NCI-H82 (cell line): ENCODE measurements at places on chromosomes 4 and X.

GRCh38 chr4:15963001-15963451 is at the start of gene FGFBP2:
FGFBP2 (minus strand) TSS chr4:15963175; CDS start chr4:15963129, 46 bp downstream.
- peak; percentile 69 for DNase-seq

DNA sequence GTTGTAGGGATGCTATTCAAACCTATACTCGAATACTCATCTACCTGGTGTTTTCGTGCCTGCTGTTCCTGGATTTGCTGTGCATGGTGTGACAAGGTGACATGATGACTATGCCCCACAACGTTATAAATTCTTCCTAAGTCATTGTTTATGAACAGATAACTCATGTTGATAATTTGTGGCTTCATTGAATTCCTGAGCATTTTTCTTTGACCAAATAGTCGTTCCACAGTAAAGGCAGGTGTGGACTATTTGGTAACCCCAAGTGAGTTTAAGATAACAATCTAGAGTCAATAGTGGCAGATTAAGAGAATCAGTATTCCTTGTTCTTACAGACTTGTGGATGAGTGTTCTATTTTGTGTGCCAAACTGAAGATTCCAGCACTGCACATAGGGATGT is 59.9 kb downstream of the SNX25 start:
- no peak for DNase-seq

DNA sequence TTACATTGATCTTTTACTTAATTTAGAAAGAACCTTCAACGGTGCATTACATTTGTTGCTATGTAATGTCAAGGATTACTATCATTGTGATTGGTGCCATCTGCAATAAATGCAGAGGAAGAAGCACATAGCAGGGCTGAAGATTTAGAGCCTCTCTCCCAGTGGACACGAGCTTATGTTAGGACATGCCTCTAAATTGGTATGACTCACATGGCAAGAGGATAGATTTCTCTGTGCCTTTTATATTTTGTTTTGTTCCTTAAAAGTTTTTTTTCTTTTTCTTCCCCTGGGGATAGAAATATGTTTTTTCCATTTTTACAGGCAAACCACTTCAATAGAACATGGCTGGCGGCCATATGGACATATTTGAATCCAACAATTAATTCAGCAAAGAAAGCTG is 205.0 kb upstream of the HAND2 start:
- DNase-seq: no peak

DNA sequence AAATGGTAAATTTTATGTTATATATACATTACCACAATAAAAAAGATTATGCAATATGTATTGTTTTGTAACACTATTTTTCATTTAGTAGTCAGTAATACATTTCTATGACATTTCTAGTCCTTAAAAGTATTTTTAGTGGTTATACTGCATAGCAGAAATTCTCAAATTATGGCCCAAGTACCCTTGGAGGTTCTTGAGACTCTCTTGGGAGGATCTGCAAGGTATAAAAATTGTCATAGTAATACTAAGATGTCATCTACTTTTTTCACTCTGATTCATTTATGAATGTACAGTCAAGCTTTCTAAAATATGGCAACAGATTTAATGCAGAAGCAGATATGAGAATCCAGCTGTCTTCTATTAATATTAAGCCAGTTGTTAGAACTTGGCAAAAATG is 138.6 kb upstream of the NAP1L5 start:
- DNase-seq: no peak

- no peak for DNase-seq
Measured at GRCh38 chr4:1099270-1099669, 14.1 kb downstream of the RNF212 start.

GRCh38 chrX:52277666-52278065 is 91.2 kb upstream of the XAGE2 start:
- no peak for DNase-seq

DNA sequence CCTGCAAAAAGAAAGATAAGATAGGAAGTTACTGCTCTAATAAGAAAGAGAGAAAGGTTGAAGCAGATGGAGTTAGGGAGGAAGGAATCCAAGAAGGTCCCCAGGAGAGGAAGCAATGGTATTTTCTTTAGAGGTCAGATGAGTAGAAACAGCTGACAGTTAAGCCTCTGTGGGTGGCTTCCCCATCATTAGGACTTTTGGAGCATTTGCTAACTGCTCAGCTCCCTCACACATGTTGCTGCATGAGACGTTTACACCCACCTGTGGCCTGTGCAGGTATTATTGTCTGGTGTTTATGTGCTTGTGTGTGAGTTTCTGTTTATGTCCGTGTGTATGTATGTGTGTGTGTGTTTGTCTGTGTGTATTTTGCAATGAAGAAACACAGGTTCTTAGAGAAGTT is 346.8 kb downstream of the RAB28 start:
- no peak for DNase-seq

DNA sequence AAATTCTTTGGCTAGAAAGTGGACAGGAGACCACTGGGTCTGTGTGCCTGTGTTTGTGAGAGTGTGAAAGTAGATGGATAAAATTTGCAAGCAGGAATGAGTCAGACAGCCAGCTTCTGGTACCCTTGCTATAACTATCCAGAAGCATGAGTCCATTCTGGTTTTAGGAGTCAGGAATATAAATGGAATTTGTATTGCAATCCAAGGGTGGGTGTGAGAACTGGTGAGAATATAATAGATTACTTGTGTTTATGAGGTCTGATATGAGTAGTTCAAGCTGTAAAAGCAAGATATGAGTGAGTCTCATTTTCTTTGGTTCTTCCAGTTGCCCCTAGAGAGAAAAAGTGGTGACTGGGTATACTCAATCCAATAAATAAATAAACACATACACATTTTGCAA is 212.7 kb upstream of the TAPT1 start:
- no peak for DNase-seq

- no peak for DNase-seq
Measured at GRCh38 chr4:384311-385010, 46.8 kb downstream of the ZNF141 start.

GRCh38 chrX:134236626-134237614 is at the start of gene CCDC160:
CCDC160 (plus strand) TSS chrX:134237182; CDS start chrX:134244801, 7,619 bp downstream.
- DNase-seq: peak; percentile 43

DNA sequence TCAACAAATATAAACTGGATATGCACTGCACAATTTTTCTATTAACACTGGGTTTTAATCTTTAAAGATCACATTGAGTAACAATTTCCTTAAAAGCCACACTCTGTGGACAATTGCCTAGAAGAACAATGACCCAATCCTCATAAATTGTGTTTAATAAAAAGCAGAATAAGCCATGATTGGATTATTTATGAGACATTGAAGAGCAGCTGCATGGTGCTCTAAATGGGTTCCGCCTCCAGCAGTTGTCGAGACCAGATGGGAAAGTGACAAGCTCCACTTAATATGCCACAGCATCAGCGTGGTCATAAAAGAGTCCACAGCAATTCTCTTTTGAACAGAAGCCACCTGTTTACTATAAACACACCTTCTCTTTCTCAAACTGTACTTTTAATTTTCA is 635.2 kb upstream of the FRG1 start:
- DNase-seq: peak; percentile 56

GRCh38 chr4:93865650-93866049 is 37.1 kb downstream of the ATOH1 start:
- no peak for DNase-seq

- no peak for DNase-seq
Measured at GRCh38 chr4:32172761-32173160, 1452.6 kb downstream of the PCDH7 start.

GRCh38 chr4:165662341-165662740 is 210.7 kb upstream of the TLL1 start:
- no peak for DNase-seq

DNA sequence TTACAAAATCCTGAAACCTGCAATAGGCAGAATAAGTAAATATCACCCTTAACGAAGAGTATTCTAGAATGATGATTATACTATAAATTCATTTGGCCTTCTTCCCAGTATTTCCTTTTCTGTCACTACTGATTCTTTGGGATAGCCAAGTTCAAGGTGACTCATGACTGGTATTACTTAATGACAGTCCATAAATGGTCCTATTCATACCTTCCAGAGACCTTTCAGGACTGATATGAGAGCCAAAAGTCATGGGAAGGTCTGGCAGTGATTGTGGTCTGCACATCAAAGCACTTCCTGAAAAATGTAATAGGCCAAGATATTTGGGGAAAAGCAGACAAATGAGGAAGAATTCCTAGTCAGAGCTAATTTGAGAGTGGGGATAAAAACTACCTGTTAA is 239.6 kb upstream of the FAM47A start:
- DNase-seq: no peak

- DNase-seq: no peak
Measured at GRCh38 chr4:15774020-15774420, 4.1 kb upstream of the CD38 start.

- DNase-seq: no peak
Measured at GRCh38 chr4:94806376-94806775, 48.6 kb downstream of the BMPR1B start.

DNA sequence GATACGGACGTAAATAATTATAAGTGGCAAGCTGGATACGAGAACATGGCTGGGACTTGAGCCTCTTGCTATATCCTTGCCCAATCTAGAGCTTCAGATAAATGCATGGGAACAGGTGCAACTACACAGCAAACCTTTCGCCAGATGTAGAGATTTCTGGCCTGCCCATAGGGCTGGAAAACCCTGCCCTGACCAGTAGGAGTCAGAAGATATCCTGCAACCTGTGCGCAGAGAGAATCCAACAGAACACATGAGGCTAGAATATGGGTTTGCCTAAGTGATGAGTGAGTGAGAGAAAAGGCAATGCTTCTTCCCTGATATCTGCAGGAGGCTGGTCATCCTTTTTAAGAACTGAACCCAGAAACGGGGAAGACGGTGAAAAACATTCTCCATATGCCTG is 805.3 kb upstream of the TENM3 start:
- DNase-seq: no peak

DNA sequence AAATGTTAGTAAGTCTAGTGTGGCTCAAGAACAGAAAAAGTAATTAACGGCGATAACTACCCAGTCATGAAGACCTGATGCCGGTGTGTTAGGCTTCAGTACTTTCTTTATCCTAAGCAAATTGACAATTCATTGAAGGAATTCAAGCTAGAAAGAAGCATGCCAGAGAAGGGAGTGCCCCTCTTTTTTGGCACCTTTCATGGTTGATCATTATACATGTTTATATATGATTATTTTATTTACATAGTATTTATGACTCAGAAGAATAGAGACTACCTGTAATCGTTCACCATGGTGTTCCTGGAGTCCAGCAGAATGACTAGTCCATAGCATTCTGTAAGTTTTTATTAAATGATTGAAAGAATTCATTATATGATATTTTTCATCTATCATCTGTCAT is 548.3 kb upstream of the SLIT2 start:
- no peak for DNase-seq

DNA sequence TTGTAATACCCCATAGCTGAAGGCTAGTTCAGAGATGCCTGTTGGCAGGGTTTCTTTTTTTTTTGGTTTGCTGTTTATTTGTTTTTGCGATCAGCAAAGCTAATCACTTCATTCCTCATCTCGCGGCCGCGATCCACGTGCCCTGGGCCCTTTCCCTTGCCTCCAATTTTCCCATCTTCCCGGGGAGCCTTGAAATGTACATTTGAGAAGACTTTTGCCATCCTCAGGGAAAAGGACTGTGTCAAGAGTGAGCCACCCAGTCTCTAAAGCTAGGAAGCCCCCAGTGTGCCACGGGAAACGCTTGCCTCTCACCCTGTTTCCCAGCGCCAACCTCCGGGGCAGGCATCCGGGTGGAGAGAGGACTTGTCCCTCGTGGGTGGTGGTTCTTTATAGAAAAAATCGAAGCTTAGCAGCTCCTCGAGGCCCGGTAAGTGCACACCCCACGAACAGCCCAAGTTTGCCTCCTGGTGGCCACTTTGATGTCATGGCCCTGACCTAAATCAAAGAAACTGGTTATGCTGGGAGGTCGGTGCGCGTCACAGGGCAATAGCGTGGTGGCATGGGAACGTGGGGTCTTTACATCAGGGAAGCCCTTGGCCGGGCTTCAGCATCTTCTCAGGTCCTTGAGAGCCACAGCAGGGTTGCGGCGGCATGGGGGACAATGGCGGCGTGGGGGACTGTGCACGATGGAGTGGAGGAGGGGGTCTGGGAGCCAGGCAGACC is 42.0 kb downstream of the MAP7D3 start:
- peak; percentile 46 for DNase-seq

GRCh38 chrX:94492541-94492940 is 818.5 kb downstream of the FAM133A start:
- no peak for DNase-seq

GRCh38 chrX:18681996-18682395 is 10.1 kb upstream of the RS1 start:
- peak; percentile 61 for DNase-seq

DNA sequence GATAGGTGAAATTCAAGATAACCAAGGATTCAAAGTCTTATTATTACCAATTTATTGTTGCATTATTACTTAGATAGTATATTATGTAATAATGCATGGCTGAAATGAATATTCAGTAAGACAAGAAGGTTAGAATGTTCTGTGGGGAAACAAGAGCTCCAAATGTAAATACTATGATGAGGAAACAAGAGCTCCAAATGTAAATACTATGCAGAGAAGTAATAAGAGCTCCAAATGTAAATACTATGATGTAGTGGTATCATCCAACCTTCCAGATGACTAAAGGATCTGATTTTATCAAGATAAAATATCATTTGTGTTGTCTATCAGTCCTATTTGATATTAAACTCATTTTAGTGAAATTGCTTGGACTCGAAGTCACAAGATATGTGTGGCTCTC is 82.2 kb upstream of the PCDH18 start:
- DNase-seq: no peak

GRCh38 chr4:128388352-128388630 is 100.7 kb upstream of the PGRMC2 start:
- no peak for DNase-seq

GRCh38 chr4:150379454-150379853 is 202.5 kb upstream of the MAB21L2 start:
- DNase-seq: no peak

DNA sequence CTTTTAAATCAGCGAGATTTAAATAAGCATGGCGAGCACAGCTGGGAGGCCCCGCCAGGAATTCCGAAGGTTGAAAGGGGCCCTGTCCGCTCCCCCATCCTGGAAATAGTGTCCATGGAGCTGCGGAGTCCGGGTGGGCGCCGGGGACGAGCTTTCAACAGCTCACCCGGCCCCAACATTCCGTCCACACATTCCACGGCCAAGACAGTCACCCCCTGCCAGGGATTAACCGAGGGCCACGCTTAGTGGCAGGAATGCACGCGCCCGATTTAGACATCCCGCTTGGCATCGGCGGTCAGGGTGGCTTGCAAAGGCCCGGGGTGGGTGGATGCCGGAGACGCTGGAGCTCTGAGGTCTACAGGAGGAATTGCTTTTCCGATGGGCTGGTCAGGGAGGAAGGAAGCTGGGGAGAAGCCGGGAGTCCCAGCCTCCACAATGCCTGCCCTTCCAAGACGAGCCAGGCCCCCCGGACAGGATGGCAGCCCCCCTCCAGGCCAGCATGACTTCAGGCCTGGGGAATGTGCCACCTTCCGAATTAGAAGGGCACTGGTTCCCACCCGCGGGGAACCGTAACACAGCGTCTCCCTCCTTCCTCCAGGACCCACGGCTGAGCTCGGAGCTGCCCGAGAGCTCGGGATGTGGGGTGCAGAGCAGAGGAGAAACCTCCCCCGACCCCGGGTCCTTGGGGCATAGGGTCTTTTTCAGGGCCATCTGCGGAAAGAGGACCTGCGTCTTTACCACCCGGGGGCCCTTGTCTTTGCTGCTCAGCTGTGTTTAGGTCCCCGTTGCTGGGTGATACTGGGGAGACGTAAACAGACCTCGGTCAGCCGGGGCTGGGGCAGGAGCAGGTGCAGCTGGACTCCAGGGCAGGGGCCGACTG is 26.9 kb upstream of the PPP2R3B start:
- DNase-seq: no peak
